ENCODE measurements at places on chromosomes 12 and 14.

DNA sequence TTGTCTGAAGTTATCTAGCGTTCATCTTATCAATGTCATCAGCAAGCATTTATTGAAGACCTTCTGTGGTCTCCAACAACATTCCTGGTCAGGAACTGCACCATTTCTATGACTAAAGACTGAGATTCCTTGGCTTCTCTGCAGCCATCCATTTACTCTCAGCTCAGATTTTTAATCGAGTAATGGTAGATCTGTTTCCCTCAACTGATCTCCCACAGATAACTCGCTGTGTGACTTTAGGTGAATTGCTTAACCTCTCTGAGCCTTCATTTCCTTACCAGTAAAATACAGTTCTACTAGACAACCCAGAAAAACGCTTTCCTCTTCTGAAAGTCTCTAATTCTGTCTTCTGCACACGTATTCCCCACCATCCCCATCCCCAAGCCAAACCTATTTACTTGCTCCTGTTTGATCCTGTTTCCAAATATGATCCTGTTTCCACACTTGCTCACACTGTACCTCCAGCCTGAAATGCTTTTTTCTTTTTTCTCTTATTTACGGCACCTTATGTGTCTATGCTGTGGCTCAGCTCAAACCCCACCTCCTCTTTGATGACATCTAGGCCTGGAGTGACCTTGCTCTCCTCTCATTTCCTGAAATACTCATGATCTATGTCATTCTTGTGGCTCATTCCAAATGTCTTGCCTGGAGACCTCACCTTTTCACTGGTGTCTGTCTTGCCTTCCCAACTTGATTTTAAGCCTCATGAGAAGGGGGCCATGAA, 21.8 kb downstream of the PLXNC1 start:
- DNase-seq, result no peak

- no peak for DNase-seq
These were observed 28.0 kb upstream of the NUDT14 start for GRCh38 chr14:105209091-105209490.

DNA sequence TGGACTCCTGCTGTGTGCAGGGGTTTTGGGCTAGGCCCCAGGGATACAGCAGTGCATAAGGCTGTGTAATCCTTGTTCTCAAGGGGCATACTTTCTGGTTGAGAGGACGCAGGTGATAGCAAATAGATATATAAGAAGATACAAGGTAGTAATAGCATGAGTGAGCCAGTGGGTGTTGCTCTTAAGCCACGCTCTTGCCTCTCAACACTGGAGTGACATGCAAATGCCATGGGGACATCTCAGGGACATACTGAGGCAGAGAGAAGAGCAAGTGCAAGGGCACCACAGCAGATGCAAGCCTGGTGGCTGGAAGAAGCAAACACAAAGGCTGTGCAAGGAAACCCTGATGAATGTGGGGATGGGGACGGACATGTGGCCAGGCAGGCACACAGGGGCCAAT, 223.3 kb downstream of the CHST11 start:
- DNase-seq, result no peak

- DNase-seq, result no peak
These were observed 12.6 kb downstream of the RCOR1 start for GRCh38 chr14:102605029-102605428.

DNA sequence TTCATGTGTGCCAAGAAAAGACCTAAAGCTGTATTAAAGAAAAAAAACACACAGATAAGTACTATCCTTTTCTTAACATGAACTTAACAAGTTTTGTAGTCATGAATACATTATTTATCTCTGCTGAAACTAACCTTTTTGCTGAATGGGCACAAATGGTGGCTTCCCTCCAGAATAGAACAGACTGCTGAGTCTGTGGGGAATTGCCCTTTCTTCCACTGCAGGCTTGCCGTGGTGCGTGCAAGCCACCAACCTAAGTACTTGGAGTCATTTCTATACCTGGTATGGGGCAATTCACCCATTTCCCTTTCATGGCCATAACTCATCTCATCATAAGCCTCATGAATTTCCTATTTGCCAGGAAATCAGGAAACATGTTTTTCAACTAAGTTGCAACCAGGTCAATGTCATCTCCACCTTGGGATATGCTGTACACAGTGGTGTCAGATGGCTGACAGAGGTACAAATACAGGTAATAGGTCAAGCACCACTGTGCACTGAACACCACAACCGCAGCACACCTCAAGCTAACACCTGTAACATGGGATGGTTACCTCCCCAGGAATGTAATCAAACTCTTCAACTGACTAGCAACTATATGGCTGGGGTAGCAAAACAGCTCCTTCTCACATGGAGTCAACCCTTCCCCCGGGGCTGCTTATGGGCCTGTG, 49.9 kb downstream of the CATSPERB start:
- DNase-seq, result no peak

DNA sequence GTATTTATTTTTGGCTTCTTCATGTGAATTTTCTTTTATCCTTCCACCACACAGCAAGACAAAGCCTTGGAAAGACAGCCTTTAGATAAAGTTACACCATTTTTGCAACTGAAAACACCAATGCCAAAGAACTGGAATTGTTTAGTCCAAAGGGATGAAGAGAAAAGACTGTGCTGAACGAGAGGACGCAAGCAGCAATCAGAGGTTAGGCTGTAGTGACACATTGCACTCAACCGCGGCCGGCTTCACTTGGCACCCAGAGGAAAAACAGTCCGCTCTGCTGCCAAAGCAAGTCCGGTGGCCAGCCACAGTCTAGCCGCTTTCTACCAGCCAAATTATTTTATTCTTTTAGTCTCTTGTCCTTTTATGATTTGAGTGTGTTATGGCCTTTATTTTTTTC, 49.1 kb upstream of the KCNJ8 start:
- DNase-seq, result no peak

DNA sequence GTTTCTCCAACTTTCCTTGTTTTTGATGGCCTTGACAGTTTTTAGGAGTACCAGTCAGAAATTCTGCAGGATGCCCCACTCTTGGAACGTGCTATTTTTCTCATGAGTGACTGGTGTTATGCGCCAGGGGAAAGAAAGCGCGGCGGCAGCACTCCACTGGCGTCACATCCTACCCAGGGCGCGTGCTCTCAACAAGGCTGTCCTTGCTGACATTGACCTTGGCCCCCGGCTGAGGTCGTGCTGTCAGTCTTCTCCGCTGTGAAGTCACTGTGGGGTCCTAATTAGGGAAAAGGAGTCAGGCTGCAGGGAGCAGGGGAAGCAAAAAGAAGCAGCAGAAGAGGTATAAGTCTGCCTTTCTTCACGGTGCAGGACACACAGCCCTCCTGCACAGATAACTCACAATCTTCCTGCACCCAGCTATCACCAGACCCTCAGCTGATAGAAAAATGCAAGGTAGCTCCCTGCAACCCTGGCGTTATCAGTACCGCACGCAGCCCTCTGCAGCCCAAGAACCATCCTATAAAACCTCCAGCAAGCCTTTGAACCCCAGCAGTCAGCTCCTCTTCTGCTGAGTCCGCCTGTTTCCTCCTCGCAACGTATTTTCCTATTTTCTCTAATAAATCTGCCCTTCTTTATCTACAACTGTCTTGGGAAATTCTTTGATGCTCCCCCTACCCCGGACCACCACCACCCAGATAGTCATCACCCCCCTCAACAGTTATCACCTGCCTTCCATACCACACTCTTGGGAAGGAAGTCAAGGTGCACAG, 48.0 kb upstream of the C14orf180 start:
- DNase-seq, result no peak

- DNase-seq, result no peak
These were observed 2.3 kb upstream of the MYL2 start for GRCh38 chr12:110922652-110923051.

- no peak for DNase-seq
These were observed 218.8 kb downstream of the DPF3 start for GRCh38 chr14:72675126-72675525.

GRCh38 chr14:37985826-37986470, 221.8 kb upstream of the SSTR1 start:
- no peak for DNase-seq

DNA sequence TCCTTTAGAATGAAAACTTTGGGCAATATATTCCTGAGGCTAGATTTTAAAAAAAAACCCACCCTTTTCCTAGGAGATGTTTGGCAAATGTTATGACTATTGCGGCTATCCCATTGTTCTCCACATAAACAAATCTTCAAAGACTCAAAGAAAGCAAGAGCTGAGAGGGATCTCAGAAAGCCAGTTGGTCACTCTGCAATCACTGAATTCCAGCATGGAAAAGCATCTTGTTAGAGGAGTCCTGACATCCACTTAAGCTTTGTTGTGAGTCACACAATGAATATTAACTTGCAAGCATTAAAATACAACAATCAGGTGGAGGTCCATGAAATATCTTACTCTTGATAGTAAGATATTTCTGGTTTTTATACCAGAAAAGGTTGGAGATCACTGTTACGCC, 11.0 kb upstream of the PTPRB start:
- DNase-seq, result no peak

GRCh38 chr14:38828183-38828827, 274.7 kb downstream of the SEC23A start:
- DNase-seq, result no peak

DNA sequence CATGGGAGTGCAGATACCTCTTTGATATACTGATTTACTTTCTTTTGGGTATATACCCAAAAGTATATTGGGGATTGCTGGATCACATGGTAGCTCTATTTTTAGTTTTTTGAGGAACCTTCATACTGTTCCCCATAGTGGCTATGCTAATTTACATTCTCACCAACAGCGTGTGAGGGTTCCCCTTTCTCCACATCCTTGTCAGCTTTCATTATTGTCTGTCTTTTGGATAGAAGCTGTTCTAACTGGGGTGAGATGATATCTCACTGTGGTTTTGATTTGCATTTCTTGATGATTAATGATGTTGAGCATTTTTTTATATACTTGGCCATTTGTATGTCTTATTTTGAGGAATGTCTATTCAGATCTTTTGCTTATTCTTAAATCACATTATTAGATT, 44.1 kb upstream of the JDP2 start:
- DNase-seq, result no peak

DNA sequence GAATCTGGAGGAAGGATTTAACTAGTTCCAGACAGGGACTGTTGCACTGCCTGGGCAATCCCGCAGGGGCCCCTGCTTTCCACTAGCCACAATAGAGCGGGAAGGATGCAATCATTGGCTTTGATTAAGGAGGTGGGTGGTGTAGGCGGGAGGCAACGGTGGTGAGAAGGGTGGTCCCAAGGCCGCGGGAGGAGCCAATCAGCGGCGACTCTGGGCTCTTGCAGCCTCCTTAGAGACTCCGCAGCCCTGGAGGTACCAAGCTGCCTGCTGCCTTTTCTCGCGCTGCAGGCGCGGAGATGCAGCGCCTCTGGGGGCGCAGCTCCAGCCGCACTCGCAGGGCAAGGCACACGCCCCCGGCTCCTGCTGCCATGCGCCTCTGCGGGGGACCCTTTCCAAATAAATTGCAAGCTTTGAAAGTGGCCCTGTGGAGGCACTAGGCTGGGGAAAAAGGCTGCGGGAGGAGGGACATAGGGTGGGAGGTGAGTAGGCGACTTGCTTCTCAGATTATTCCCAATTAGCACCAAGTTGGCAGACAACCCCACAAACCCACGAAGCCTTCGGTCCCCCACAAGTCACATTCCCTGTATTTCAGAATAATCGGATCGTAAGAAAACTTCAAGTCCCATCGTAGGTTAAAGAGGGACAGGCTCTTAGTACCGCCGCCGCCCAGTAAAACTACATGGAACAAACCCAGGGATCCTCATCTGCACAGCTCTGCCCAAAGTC, 858 bp upstream of the KCNA1 start:
- DNase-seq, result no peak

GRCh38 chr14:51680031-51680430, 28.3 kb downstream of the FRMD6 start:
- no peak for DNase-seq

GRCh38 chr12:12600659-12601058, 11.0 kb upstream of the CREBL2 start:
- no peak for DNase-seq

- DNase-seq, result no peak
These were observed 21.4 kb downstream of the TEAD4 start for GRCh38 chr12:2980630-2981029.

DNA sequence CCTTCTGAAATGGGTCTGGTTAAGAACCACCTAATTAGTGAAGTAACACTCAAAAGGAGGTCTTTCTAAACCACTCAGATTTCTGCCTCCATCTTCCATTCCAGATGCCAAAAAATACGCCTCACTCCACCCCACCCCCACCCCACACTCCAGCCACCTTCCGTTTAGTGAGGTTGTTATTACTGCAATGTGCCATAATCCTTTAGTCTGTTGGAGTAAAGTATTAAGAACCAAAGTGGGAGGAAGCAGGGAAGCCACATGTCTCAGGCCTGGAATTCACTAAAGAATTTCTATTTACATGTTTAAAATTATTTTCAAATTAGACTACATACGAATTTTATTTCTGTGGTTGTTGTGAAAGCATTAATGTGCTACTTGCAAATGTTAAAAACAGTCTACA, 7.4 kb downstream of the KIF21A start:
- DNase-seq, result no peak

- DNase-seq, result peak; percentile 4
These were observed 33.8 kb downstream of the FBRSL1 start for GRCh38 chr12:132523576-132524331.

DNA sequence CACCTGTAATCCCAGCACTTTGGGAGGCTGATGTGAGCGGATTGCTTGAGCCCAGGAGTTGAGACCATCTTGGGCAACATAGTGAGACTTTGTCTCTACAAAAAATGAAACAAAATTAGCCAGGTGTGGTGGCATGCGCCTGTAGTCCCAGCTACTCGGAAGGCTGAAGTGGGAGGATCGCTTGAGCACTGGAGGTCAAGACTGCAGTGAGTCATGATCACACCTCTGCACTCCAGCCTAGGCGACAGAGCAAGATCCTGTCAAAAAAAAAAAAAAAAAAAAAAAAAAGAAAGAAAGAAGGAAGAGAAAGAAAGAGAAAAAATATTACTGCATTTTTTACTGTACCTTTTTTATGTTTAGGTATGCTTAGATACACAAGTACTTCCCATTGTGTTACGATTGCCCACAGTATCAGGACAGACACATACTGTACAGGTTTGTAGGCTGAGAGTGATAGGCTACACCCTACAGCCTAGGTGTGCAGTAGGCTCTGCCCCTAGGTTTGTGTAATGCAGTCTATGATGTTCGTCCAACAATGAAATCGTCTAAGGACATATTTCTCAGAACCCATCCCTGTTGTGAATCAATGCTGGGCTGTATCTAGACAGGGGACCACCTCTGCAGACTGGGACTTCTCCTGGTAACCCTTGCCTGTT, 160.4 kb upstream of the PWP1 start:
- no peak for DNase-seq

DNA sequence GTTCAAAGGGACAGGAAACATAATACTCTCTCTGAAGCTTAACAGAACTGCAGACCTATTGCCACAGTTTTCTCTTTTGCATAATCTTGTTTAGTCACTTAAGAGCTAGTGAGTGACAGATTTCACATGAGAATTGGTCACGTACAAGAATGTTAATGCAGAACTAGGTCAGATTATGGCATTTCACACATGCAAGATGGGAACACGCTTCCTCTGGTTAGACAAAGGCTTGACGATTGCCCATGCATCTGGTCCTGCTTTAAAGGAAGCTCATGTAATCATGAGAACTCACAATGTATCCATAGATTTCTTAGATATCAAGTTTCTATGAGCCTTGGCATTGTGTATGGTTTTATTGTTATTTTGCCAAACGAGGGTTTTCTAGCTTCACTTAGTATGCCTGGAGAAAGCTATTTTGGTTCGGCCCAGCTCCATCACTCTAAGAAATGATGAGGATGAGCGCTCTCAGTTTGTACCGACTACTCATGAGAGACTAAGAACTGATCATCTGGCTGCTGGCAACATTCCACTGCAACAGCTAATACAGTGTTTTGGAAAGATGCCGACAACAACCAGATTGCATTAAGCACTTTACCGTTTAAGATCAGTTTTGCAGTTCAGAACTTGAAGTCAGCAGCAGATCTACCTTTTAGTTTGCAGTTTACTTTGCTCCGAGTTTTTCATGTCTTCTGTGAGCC, 380.0 kb downstream of the DIO2 start:
- no peak for DNase-seq

All from LNCaP clone FGC (cell line).